Stimulated activated CD4-positive, alpha-beta T cell treated with anti-CD3 and anti-CD28 coated beads, Interleukin-4, amount 100 ng/mL, for 24 hours (primary cell): ENCODE measurements at places on chromosomes 3 and 15.

DNA sequence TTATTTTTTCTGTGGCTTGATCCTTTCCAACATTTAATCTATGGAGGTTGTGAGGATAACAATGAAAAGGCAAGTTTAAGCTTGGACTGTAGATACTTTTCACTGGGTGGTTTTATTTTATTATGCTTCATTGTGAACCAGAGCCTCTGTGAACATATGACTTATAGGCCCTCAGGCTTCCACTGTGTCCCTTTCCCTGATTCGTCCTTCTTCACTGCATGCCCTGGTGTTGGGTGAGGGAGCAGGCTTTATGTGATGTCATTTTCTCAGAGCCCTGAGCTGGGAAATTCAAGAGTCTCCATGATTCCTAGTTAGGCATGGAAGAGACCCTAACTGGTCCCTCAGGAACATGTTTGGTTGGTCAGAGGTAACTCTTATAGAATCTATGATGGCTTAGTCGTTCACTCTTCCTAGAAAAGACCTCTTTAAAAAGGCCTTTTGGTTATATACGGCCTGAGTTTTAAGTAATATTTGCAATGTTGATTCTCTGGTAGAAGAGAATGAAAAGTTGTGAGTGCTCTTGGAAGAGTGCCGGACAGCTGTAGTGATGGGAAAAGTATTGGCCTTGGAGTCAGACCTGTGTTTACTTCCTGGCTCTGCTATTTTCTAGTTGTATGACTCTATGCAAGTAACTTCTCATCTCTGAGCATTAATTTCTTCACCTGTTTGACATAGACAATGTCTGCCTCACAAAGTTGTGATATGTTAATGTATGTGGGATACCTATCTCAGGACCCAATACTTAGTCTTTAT lies 168.4 kb downstream of the LPP start:
- no peak for DNase-seq

- DNase-seq, result no peak
These were observed 35.8 kb upstream of the SLC24A5 start for GRCh38 chr15:48084759-48085590.

DNA sequence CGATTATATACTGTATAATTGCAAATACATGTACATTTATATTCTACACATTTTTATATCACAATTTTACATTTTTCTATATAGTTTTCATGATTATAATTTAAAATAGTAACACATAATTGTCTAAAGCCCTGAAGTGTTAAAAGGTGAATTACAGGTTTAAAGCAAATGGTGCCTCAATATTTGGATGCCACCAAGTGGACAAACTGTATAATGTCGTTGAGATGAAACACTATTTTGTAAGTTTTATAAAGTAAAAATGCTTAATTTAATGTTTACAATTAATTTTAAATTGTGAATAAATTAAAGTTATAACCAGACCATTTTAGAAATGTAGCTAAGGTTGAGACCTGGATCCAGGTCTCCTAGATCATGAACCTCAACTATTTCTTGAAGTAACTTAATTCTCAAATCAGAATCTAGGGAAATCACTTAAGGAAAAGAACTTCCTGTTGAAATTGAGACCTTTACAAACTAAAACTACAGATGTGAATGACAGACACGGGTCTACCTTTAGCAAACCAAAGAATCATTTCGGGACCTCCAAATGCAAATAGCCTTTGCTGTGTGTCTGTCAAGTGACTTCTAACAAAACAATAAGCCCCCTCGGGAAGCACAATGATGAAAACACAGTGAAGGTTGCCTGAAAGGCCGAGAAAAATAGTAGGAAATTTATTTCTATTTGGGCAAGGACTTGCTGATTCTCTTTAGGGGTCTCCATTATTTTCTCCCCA lies 37.8 kb downstream of the EHHADH start:
- DNase-seq, result no peak

DNA sequence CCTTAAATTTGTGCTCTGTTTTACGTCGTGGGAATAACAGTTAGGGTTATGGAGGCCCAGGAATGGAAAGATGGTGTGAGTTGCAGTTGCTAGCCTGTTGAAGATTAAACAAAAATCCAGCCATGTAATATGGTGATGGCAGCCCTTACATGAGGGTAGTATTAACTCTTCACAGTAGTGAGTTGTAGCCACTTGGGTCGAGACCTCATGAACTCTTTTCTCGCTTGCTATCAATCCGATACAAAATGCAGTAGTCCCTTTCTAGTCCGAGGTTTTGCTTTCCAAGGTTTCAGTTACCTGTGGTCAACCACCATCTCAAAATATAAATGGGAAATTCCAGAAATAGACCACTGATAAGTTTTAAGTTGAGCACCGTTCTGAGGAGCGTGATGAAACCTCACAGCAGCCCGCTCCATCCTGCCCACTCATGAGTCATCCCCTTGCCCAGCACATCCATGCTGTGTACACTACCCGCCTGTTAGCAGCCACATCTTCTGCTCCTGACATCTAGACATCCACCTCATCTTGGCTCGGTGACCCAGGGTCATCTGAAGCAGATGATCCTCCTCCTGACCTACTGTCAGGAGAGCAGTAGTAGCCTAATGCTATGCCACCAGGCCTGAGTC lies 177.9 kb downstream of the CDIN1 start:
- no peak for DNase-seq

DNA sequence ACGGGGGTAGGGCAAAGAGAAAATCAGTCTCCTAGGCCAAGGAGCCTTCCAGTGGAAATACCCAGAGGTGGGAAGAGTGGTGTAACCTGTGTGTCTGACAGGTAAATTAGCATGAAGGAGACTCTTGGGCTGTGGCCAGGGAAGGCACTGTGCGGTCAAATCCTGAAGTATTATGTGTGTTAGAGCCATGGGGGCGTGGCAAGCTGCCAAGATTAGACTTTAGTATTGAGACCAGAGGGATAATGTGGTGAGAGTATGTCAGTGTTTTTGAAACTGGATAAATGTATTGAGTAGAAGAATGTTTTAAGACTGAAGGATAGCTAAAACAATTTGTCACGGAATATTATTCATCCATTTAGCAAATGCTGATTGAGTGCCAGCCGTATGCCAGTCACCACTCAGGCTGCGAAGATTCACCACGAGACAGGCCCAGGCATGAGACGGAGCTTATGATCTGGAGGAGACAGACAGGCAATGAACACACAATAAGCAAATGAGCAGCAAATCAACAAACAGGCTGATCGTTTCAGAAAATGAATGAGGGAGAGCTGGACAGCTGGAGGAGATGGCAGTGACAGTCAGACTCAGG lies 445.9 kb downstream of the MCTP2 start:
- DNase-seq, result no peak

DNA sequence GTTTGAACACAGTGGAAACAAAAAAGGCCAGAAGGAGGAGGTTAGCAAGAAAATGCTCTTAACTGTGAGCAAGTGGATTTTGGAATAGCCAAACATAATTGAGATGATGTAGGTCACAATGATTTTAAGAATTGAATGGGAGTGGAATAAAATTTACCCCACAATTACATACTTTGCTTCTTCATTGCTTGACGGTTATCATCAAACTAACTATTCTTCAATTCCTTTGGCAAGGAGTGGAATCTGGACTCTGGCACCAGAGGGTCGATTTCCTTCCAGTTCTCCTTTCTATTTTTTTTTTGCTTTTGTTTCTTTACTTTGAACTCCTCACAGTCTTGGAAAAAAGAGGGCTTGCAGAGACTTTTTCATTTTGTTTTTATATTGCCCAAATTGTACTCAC lies 634.5 kb upstream of the TGFBR2 start:
- DNase-seq, result no peak
